Activated naive CD8-positive, alpha-beta T cell treated with anti-CD3 and anti-CD28 coated beads, Interleukin-2, amount 10 ng/mL, durations not matched to agents 7 days and 5 days (primary cell): ENCODE measurements at places on chromosomes 2 and 18.

DNA sequence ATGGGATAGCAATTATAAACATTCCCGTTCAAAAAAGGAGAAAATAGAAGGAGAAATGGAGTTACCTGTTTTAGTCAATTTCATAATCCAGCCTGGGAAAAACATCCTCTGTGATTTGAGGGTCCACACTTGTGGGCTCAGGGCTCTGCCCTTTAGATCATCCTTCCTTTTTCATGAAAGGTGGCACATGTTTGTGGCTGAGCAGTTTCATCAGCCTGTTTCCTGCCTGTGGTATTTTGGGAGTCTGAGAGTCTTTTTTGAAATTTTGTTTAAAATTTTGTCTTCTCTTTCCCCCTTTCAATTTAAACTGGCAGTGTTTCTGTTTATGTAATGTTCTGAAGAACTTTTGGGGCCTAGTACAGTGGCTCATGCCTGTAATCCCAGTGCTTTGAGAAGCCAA is 84.0 kb downstream of the KIAA1328 start:
- peak overlapping the region; percentile 88 for H3K27ac ChIP-seq
- H3K27me3 ChIP-seq, result no peaks in the 10 kb centered on the region
- H3K36me3 ChIP-seq, result peaks cover 6% of the 10 kb centered on the region
- peaks cover 15% of the 10 kb centered on the region for H3K4me1 ChIP-seq
- peak overlapping the region; percentile 33 for H3K4me3 ChIP-seq

GRCh38 chr2:8638327-8638726 is 43.5 kb upstream of the ID2 start:
- H3K36me3 ChIP-seq, result no peaks in the 10 kb centered on the region
- no peaks in the 10 kb centered on the region for H3K4me1 ChIP-seq
- H3K27ac ChIP-seq, result no peak overlapping the region
- no peak for DNase-seq
- H3K4me3 ChIP-seq, result no peak overlapping the region
- peaks cover 17% of the 10 kb centered on the region for H3K27me3 ChIP-seq

- H3K27me3 ChIP-seq, result no peaks in the 10 kb centered on the region
- H3K36me3 ChIP-seq, result no peaks in the 10 kb centered on the region
- no peak overlapping the region for H3K4me3 ChIP-seq
- DNase-seq, result no peak
These were observed 206.1 kb upstream of the SETBP1 start for GRCh38 chr18:44474591-44474990.

- no peak overlapping the region for H3K27ac ChIP-seq
- no peak overlapping the region for H3K4me3 ChIP-seq
- H3K27me3 ChIP-seq, result no peaks in the 10 kb centered on the region
- no peak for DNase-seq
- H3K4me1 ChIP-seq, result no peaks in the 10 kb centered on the region
These were observed 38.2 kb downstream of the LMAN2L start for GRCh38 chr2:96701636-96702035.

- H3K4me1 ChIP-seq, result no peaks in the 10 kb centered on the region
- peaks cover 2% of the 10 kb centered on the region for H3K27me3 ChIP-seq
- no peak overlapping the region for H3K4me3 ChIP-seq
- no peaks in the 10 kb centered on the region for H3K36me3 ChIP-seq
- DNase-seq, result no peak
- H3K27ac ChIP-seq, result no peak overlapping the region
These were observed 211.6 kb upstream of the MMADHC start for GRCh38 chr2:149799013-149799705.
